ENCODE measurements at places on chromosomes 6 and 20. TPM values are rescaled to one million over a fixed set of nuclear protein-coding genes. Genes with fewer than 3 reads are reported as not detected.

DNA sequence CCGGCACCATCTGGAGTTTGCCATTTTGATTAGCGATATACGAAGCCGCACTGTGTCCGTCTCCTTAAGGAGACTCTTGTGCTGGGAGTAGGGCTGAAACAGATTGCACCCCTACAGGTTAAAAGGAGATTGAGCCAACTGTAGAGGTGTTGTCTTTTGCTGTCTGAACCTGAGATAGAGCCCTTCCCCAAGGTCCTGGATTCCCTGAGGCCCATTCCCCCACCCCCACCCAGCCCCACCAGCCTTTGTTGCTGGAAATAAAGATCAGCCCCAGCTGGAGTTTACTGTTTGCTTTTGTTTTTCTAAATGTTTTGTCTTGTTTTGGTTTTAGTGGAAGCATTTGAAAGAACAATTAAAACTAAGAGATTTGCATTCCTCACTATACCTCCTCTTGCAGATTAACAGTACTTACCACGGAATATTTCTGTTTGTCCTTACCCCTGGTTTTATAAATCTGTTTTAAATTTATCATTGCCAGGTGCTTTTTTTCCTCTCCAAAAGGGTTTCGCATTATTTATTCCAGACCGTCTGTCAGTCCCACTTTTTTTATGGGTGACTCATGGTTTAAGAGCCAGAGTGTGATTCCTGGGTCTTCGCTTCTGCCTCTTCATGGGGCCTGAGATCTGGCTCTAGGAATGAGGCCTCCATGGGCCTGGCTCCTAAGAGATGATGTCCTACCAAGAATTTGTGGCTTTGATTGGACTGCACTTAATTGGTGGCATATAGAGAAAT is 169.2 kb downstream of the DTNBP1 start:
- DNase-seq, result no peak

- DNase-seq, result no peak
Observed at GRCh38 chr6:5305968-5306626, 44.8 kb downstream of the FARS2 start.

DNA sequence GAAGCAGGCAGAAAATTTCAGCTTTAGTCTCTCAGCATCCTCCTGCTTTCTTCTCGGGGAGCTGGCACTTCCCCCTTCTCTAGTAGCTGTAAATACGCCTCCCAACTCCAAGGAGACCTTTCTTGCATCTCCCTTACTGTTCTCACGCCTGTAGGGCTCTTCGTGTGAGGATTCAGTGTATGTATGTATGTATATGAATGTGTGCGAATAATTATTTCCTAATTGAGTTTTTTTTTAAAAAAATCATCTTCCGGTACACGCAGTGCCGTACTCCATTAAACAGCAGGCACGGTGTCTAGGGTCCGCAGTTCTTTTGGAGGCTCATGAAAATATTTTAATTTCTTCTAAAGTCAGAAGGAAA is 85.4 kb downstream of the HFE start:
- peak; percentile 49 for DNase-seq

- DNase-seq, result no peak
Observed at GRCh38 chr20:63261060-63261794, 7.0 kb upstream of the NKAIN4 start.

GRCh38 chr20:39083761-39084160 is 121.6 kb downstream of the DHX35 start:
- no peak for DNase-seq

DNA sequence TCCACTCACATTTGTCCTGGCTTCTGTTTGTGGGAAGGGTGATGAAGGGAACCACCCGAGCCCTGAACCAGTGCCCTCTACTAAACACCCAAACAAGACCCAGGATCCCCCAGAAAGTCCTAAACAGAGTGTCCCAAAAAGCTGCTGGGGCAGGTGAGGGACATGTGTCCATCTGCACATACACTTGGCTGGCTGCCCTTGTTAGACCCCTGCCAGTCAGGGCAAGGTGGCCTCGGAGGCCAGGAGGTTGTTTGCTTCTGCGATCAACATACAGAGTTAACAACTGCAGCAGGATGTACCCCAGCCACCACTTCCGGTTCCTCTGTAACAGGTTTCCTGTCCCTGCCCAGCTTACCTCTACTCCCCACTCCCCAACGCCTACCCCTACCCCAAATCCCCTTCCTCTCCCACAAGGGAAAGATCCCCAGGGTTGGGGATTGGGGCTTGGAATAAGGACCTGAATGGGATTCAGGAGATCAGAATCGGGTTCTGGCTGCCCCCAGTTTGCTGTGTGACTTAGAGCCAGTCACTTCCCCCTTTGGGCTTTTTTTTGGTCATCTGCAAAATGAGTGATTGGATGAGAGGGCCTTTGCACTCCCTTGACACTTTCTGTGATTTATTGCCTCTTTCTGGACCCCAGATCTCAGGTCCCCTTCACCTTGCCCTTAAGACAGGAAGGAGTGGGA is 13.9 kb downstream of the DEF6 start:
- peak; percentile 43 for DNase-seq

GRCh38 chr6:25215881-25216280 is 63.3 kb upstream of the CARMIL1 start:
- DNase-seq, result no peak

DNA sequence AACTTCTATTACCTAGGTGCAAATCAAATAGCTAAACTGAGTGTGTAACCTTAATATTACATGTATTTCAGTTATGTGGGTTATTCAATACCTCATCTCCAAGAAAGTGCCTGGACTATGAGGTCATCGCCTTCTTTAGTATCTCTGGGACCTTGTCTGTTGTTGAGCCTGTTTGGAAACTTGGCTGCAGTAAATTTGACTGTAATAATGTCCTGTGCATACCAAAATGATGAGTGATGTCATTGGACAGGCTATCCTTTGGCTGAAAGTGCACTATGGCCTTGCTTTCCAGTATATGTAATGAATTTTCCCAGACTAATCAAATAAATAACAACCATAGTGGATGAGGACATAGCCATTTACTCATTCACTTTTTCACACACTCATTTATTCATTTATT is 455.1 kb downstream of the ADGRB3 start:
- no peak for DNase-seq

GRCh38 chr6:144769142-144769541 is 484.0 kb downstream of the UTRN start:
- DNase-seq, result no peak

- no peak for DNase-seq
Observed at GRCh38 chr20:32546918-32547752, 38.0 kb downstream of the NOL4L start.

- DNase-seq, result no peak
Observed at GRCh38 chr6:447381-448165, 56.0 kb downstream of the IRF4 start.

GRCh38 chr6:53484476-53485280 is 60.2 kb downstream of the GCLC start:
- DNase-seq, result peak; percentile 77

GRCh38 chr6:47146431-47147174 is 104.5 kb upstream of the ADGRF1 start:
- DNase-seq, result no peak

GRCh38 chr6:113859349-113860180 is 2.4 kb downstream of the MARCKS start:
- peak; percentile 57 for DNase-seq

GRCh38 chr6:102340311-102340710 is 946.8 kb downstream of the GRIK2 start:
- no peak for DNase-seq

DNA sequence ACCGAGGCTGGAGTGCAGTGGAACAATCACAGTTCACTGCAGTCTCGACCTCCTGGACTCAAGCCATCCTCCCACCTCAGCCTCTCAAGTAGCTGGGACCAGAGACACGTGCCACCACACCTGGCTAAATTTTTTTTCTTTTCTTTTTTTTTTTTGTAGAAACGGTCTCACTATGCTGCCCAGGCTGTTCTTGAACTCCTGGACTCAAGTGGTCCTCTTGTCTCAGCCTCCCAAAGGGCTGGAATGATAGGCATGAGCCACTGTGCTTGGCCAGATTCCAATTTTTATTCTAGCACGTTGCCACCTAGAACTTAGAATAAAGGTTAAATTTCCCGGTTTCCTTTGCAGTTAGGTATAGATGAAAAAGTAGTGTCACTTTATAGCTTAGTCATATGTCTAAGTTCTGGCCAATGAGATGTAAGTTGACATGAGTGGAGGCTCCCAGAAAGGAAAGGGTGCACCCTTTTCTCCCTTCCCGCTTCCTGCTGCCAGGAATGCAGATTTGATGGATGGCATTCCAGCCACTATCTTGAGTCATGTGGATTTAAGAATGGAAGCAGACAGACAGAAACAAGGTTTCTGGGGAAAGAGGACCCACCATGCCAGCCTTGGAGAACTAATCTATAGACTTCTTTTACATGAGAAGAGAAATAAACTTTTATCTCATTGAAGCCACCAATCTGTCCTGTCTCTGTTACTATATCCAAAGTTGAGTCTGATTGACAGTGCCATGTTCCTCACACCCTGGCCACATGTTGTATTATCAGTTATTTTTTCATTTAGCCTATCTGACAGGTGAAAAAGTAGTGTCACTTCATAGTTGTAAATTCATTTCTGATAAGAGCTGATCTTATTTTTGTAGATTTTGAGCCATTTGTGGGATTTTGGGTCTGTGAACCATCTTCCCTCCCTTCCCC is 60.6 kb upstream of the NCOA3 start:
- no peak for DNase-seq

- DNase-seq, result no peak
Observed at GRCh38 chr6:38477680-38478260, 162.0 kb downstream of the BTBD9 start.

DNA sequence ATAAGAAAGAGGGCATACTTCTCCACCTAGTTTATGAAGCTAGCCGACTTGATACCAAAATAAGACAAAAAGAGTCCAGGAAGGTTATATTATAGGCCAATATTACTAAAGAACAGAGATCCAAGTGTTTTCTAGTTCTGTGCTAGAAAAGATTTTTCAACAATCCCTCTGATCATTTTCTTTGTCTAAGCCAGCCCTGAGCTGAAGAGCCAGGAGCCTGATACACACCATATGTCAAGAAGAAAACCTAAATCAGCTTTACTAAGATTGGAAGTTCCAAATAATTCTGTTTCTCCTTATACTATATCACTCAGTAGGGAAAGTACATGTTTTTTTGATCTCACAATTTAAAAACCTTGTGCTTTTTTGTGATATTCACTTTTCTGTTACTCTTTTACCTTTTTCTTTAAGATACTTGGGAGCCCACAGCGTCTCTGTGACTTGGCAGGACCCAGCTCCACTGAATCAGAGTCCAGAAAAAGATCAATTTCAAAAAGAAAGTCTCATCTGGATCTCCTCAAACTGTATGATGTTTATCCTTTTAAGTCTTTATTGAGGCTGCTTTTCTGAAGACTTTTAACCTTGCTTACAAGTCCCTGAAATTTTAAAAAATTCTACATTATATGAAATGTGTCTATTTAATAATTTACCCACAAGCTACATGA is 43.0 kb upstream of the PBOV1 start:
- no peak for DNase-seq

- no peak for DNase-seq
Observed at GRCh38 chr6:157406661-157407060, 25.7 kb downstream of the ZDHHC14 start.

- no peak for DNase-seq
Observed at GRCh38 chr6:148514091-148514845, 171.6 kb downstream of the SASH1 start.

- no peak for DNase-seq
Observed at GRCh38 chr20:6075428-6076219, 21.8 kb upstream of the LRRN4 start.

DNA sequence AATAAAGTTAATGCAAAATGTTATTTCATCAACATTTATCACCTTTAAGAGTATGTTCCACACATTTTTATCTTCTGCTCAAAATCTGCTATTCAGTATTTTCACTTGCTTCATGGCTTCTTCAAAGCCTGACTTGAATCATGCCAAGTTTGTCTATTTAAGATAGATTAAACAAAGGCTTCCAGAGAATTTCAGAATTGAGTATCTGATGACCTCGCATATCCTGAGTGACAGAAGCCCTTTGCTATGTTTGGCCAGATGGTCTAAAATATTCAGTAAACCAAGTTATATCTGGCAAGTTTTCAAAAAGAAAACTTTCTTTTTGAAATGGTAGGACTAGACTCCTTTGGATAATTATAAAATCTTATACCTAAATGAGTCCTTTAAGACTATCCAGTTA is 348.9 kb upstream of the KCNQ5 start:
- no peak for DNase-seq

DNA sequence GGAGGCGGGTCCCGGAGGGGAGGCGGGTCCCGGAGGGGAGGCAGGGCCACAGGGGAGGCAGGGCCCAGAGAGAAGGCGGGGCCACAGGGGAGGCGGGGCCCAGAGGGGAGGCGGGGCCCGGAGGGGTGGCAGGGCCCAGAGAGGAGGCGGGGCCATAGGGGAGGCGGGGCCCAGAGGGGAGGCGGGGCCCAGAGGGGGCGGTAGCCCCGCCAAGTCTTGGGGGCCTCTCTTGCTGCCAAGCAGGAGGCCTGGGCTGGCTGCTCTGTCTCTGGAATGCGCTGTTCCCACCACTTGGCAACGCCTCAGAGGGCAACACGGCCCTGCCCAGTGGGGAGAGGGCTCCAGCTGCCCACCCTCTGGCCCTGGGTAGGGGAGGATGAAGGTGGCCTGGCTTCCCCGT is 80.5 kb downstream of the YTHDF1 start:
- DNase-seq, result no peak

DNA sequence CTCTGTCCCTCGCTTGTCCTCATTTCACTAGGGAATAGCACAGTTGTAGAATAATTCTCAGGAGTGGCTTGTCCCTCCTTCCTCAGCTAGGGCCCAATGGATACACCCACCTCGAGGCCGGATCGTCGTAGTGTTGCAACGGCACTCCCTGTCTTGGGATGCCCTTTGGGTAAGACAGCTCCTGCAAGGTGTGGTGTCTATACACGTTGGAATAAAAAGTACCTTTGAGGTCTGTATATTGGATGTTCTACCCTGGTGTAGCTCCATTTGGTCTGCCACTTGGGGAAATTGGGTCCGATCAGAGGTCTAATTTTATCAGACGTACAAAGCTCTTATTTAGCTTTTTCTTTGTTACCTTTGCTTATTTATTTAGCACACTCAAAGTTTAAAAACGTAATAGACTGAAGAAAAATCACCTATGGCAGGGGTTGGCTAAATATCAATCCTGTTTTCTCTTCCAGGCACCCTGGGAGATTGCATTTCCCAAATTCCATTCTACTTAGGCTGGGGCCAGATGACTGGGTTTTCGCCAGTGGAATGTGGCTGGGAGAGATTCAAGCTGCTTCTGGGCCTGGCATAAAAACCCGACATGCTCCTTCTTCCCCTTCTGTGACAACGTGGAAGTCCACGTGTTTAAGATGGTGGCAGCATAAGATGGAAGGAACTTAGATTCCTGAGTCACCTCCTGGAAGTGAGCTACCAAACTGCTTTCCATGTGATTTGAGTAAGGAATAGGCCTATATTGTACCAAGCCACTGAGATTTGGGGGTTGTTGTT is 82.3 kb upstream of the CD83 start:
- no peak for DNase-seq

The OR2H1 gene
- total RNA-seq, result not detected

The TCF15 gene
- not detected for total RNA-seq

The CD40 gene
- total RNA-seq, result 4.1 TPM

The ADGRG6 gene
- 15.7 TPM for total RNA-seq

The FRMD1 gene
- total RNA-seq, result 86.4 TPM

The CENPQ gene
- 2.9 TPM for total RNA-seq

The BPI gene
- total RNA-seq, result not detected

The CDSN gene
- total RNA-seq, result not detected

The MYBL2 gene
- total RNA-seq, result 134 TPM

The DNAH8 gene
- total RNA-seq, result not detected

The PLA2G7 gene
- 3.0 TPM for total RNA-seq

All from transverse colon (tissue), 4 donors.